ENCODE measurements at places on chromosomes 3 and 15.

DNA sequence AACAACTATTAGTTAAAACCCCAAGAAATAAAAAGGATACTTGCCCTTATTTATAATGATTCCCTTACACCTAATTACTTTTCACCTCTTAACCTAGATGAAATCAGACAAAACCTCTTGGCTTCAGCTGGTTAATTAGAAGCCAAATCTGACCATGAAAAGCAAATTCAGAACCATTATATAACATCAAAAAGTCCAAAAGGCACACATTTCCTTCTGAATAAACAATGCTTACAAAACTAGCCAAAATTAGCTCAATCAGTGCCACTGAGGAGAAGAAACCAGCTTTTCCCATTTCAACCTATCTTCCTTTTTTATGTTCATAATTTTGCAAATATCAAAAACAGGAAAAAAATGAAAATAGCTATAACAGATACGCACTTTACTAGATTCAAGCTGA is 3.2 kb downstream of the EHHADH start:
- no peak for DNase-seq

DNA sequence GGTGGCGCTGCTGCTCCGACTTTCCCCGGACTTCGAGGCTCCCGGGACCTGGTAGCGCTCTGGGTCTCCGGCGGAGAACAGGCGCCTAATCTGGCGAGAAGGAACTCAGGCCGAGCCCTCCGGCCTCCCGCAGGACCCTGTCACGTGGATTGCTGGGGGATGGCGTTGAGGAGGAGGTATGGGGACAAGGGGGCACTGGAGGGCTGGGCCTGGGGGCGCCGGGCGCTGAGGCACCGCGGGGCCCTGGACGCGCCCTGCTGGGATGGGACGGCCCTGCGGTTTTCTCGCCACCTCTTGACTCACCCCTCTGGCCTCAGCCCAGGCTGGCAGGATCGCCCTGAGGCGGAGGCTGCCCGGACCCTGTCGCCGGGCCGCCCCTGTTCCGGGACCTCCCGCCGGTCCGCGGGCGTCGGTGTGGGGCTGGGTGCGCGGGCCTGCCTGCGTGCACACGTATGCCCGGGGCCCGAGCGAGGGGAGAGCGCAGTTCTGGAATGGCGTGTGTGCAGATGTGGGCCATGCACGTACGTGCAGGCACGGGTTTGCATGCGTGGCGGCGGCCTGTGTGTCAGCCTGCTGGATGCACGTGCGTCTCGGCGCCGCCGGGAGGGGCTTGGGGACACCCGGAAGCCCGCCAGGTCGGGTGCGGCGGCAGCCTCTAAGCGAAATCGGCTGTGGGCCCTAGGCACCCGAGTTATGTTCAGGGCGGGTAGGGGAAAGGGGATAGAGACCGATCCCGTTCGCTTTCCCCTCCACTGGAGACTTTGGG is 752 bp downstream of the C15orf39 start:
- peak; percentile 67 for DNase-seq

DNA sequence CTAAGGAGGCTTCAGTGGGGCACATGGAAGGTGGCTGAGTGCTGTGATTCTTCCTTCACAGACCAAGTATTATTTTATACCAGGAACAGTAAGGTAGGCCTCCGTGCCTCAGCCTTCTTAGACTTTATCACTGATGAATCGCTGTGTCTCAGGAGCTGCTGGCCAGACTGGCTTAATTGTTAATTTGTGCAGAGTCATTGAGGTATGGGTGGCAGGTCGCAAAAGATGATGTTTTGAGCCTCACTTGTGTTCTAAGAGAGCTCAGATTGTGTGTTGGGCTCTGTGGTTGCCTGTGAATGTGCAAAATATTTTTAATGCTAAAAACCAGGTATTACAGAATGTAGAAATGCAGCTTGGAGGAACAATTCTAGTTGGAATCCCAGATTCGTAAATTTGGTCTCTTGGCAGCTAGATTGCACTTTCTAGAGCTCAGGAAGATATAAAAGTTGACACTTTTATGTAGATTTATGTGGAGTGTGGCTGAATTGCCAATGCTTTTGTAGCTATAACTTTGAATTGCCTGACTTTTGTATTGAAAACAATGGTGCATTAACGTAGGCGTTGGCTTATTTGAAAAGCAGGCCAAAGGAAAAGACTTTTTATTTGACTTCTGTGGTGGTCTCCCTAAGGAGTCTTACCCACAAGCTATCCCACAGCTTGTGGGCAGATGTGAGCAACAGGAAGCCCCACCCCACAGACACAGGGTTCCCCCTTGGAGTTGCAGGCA is 53.4 kb downstream of the LARS2 start:
- no peak for DNase-seq

DNA sequence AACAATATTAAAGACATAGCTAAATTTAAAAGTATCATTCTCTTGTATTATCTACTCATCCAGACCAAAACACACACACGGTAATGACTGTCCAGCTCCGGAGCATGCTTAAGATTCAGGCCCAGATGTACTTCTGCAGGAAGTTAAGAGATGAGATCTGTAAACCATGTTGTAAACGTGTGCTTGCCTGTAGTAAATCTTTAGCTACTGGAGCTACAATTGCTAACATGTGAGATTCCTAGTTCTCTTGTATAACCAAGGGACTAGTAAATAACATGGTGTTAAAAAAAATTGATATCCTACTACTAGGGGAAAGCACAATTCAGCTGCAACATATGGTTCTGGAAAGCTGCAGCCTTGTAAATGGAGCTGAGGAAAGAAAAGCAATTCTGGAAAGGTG is 651.7 kb upstream of the CCDC54 start:
- DNase-seq: no peak

DNA sequence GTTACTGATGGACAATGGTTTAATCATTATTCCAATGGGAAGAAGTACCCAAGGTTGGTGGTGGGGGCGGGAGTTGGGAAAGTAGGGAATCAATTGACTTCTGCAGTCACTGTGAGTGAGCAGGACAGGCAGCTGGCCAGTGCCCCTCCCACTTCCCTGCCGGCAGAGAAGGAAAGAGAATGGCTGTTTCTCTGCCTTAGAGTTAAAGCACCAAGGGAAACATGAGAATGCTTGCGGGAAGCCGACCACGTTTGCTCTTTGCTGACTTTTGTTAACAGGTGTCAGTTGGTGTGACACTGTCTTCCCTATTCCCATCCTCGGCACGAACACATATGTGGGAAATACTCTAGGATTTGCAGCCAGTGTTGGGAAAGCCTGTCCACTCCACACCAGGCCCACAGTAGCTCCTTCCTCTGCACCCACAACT is 33.5 kb upstream of the MFSD1 start:
- peak; percentile 84 for DNase-seq

DNA sequence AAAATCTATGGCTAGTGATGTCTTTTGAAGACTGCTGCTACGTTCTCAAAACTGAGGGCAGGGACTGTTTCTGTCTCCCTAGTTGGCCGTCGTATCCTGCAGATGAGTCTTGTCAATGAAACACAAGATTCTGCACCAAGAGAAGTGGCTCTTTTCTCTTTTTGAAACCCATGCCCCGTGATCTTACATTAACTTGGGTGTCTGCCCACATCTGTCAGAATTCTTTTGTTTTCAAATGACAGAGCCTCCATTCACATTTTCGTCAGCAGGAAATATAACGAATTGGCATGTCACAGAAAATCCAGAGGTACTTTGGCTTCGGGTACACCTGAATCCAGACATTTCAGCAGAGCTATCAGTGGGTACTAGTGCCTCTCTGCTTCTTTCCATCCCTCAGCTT is 331.3 kb upstream of the PROK2 start:
- DNase-seq: no peak

DNA sequence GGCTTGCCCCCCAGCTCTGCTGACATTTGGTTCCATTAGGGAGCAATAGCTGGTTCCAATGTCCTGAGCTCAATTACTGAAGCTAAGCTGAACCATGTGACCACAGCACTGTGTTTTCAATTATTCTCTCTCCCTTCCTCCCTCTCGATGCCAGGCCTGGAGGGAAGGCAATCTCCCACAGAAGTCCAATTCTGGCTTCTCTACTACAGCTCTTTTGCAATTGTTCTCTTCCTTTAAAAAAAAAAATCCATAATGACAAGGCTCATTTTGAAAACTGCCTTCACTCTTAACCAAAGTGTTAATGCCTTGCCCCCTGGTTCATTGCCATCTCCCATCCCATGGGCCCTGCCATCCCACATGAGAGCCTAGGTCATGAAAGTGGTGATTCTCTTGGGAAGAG is 24.8 kb downstream of the IL16 start:
- no peak for DNase-seq

- peak; percentile 24 for DNase-seq
Measured at GRCh38 chr3:114384558-114384903, 90.7 kb downstream of the TIGIT start.

GRCh38 chr3:111936967-111937366 is 41.9 kb upstream of the ABHD10 start:
- DNase-seq: peak; percentile 57

DNA sequence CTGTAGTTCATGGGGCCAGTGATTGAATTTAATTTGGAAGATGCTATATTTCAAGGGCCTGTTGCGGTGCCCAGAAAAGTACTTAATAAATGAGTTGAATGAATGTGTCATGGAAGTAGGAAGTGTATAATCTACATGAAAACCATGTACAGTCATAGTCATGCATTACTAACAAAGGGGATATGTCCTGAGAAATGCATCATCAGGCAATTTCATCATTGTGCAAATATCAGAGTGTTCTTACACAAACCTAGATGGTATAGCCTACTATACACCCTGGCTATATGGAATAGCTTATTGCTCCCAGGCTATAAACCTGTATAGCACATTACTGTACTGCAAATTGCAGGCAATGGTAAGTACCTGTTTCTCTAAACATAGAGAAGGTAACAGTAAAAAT is 10.7 kb upstream of the MYO5C start:
- DNase-seq: peak; percentile 79

GRCh38 chr3:190169877-190170276 is 49.2 kb upstream of the P3H2 start:
- no peak for DNase-seq

GRCh38 chr3:194221336-194221735 is 85.4 kb downstream of the HES1 start:
- DNase-seq: no peak

DNA sequence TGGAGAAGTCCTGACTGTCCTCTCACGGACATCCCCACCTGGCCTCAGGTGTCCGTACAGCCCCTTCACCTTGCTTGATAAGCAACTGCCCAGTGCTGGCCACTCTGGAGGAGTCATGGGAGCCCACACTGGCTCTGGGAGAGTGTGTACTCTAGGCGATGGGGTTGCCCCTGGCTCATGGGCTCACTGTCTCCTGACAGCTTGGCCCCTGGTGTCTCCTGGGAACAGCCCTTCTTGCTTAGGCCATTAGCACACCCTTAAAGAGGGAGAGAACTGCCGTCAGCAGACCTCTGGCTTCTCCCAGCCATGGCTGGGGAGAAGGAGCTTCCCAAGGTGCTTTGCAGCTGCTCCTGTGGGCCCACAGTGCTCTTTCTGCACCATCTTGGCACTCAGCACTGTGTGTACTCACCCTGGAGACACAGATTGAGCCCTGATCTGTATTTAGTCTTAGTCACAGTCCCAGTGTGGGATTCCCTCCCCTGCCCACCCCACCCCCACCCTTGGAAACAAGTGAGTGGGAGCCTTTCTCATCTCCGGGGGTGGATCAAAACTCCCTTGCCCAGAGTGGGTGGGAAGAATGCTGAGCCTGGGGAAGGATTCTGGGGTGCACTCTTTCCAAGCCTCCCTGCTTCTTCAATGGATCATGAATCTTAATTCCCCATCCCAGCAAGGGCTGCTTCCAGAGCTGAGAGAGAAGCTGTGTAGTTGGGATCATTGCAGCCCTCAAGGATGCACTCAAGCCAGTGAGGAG is 83.5 kb upstream of the ADPGK start:
- no peak for DNase-seq

Measured in iris pigment epithelial cell (primary cell).